Stimulated activated CD4-positive, alpha-beta T cell treated with anti-CD3 and anti-CD28 coated beads, Interleukin-4, amount 100 ng/mL, for 24 hours (primary cell): ENCODE measurements at places on chromosomes 2 and 18.

GRCh38 chr2:206562375-206562774 lies 79.9 kb upstream of the FAM237A start:
- no peak for DNase-seq

DNA sequence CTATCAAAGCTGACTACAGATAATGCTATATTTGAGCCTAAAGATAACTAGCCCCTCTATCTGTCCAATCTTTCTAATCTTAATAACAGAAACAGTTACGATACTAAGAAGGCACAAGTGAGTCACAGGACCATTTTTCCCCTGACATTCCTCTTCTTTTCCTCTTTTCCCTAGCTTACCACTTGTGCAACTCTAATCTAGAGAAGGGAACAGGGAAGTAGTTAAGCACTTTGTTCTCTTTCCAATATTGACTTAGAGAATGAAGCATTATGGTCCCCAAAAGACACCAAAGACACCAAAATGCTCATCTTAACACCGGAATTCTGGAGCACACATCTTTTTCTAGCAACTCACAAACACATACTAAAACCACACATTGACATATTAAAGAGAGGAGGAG lies 1.8 kb downstream of the PDE11A start:
- no peak for DNase-seq

GRCh38 chr2:32485399-32485798 lies 128.6 kb downstream of the BIRC6 start:
- DNase-seq, result no peak

- DNase-seq, result no peak
Observed at GRCh38 chr2:95008306-95008705, 17.2 kb upstream of the MAL start.

DNA sequence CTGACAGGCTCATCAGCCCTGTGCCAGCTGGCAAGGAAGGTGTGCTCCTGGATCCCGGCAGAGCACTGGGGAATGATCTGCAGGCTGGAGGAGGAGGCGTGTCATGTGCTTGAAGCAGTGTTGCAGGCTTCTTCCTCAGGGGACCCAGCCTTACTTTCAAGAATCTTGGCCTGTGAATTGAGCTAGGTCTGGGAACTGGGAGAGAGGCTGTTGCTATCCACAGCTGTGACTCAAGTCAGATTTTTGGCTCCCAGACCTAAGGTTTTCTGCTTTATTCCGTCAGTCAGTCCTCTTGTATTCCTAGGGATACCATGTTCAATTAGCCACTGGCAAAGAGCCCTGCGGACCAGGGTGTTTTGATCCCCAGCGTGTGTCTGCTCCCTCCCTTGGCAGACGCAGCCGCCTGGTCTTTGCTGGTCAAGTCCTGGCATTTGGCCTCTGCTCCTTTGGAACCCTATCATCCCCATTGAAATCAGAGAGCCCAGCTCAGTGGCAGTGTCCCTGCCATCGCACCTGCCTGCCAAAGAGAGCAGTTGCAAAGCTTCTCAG lies 32.4 kb downstream of the ASB1 start:
- no peak for DNase-seq

DNA sequence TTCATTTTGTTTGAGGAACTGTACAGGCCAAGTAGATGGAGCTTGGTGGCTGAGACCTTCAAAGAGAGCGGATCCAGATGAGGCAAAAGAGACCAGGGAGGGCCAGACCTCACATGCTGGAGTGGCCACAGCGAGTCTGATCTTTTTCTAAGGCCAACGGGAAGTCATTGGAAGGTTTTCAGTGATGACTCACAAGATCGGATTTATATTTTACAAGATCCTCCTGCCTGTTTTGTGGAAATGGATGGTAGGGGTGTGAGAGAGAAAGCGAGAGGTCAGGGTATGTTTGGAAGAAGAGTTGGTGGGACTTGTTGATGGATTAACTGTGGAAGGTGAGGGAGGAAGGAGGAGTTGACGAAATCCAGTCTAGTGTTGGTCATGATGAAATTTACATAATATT lies 44.6 kb upstream of the TUBA3D start:
- no peak for DNase-seq

DNA sequence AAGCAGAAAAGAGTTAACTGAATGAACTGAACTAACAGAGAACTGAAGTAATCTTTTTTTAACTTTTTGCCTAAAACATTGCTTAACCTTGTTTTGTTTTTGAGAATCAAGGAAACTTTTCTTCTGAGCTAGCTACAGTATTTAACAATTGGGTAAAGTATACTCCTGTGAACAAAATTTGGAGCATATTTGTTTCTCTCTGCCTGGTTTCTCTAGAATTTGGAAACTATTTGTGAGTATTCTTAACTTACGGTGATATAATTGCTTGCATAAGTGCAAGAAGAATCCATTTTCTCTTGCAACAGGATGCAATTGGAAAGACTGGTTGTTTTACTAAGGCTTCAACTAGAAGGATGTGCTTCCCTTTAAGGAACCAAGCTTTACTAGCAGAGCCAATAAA lies 65.9 kb upstream of the FAM98A start:
- DNase-seq, result no peak

- no peak for DNase-seq
Observed at GRCh38 chr2:161596148-161596547, 28.1 kb upstream of the SLC4A10 start.

DNA sequence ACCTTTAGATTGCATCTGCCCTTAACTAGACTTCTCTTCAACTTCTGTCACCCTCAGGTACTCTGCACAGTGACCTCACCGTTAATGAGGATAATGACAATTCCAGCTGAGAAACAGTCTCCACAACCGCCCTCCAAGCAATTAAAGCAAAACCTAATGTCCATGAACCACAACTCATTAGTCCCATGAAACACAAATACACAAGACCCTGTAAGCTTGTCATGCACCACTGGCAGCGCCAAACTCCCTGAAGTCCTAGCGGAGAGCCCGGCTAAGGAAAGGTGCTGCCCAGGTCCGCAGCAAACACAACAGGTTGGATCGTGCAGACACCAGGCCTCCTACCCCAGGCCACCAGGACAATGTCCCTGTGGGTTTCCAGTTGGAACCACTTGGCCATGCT lies 7.4 kb downstream of the SMAD7 start:
- DNase-seq, result no peak

DNA sequence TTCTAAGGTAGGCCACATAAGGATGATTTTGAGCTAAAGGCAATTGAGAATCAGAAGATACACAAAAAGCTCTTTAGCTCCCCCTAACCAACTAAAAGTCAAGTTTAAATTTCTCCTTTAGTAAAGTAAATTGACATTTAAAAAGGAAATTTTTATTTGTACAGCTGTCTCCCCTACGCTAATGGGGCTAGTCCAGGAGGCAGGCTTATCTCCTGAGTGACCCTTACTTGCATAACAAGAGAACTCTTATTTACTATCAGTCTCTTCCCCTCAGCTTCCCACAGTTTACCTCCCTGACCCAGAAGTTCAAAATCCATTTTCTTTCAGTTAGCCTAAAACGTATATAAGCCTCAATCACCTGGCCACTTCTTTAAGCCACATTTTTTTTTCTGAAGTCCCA lies 1002.8 kb upstream of the NRXN1 start:
- DNase-seq, result no peak

DNA sequence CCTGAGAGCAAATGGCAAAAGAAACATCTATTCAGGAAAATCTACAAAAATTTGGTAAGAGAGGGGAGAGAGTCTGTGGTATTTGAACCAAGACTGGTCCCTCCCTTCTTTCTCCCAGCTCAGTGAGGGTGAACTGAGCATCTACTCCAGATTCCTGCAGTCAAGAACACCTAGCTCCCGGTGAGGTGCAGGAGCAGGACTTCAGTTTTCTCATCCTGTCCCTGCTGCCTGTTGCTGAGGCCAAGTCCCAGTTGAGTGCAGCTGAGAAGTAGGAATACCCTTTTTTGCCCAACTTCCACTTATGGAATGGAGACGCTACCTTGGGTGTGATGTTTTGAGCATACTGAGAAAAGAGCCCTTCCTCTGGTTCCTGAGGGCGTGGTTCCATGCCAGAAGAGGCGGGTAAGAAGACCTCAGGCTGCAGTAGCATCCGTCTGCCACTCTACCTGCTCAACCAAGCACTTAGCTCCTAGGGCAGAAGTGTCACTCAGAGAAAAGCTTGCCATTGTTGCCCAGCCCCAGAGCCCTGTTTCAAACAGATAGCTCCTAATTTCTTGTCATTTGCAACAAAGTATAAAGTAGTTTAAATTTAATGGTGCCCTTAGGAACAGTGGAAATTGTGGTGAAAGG lies 112.9 kb downstream of the SOS1 start:
- DNase-seq, result no peak

GRCh38 chr2:26144953-26145680 lies 27.8 kb upstream of the GAREM2 start:
- DNase-seq, result peak; percentile 71

GRCh38 chr2:130354139-130354428 lies 1.8 kb upstream of the PTPN18 start:
- DNase-seq, result no peak

DNA sequence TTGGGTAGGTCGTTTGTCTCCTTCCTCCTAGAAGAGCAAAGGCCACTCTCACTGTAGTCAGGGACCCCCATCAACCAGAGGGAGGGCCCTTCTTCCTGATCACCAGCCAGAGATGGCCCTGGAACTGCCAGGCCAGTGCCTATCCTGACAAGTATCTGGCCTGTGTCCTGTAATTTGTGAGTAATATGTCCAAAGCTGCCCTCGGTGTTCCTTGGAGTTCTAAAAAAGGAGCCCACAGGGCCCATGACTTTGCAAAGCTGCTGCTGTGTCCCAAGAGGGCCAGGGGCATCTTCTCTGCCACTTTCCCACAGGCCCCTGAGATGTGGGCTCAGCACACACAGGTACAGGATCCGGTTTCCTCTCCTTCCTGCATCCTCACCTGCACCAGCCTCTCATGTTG lies 212.4 kb downstream of the SEPTIN10 start:
- DNase-seq, result no peak

DNA sequence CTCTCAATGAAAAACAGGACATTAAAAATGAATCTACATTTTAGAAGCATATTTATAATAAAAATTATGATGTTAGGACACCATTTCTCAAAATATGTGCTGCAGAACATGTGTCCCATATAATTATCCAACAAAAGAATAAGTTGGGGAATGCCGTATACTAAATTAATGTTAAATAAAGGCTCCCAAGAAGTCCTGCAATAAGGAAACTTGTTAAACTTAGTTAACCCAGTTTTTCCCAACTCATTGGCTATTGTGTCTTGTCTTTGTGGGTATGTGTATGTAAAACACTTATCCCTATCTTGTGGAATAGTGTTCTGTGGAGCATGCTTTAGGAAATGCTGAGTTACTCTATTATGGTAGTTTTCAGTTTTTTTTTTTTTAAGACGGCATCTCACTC lies 25.6 kb upstream of the GTF2A1L start:
- DNase-seq, result no peak

DNA sequence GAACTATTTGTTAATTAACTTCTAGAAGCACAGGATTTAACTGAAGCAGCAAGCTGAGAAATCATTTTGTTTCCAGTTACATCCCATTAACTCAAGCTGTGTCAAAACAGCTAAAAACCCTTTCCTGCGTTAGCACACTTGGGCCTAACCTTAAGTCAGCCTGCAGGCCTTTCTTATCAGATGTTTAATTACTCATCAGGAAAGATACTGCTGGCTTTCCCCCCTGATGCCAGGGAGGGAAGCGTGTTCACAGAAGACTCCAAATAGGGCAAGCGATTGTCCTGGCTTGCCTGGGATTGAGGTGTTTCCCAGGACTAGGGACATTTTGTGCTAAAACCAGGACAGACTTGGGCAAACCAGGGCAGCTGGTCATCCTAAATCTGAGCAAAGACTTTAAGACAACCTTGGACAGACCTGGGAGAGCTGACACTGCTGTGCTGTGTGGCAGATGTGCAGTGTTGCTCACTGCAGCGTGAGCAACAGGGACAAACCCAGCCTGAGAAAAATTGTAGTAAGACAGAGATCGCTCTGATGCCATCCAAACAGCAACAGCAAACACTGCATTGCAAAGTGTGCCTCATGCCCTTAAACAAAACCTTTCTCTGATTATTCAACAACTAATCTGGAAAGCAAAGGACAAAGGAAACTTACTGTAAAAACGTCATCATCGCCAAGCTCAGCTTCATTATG lies 100.9 kb downstream of the SPRED2 start:
- no peak for DNase-seq

- DNase-seq, result no peak
Observed at GRCh38 chr18:532018-532417, 31.5 kb upstream of the COLEC12 start.

GRCh38 chr2:112305132-112305531 lies 29.7 kb downstream of the ZC3H6 start:
- DNase-seq, result no peak

DNA sequence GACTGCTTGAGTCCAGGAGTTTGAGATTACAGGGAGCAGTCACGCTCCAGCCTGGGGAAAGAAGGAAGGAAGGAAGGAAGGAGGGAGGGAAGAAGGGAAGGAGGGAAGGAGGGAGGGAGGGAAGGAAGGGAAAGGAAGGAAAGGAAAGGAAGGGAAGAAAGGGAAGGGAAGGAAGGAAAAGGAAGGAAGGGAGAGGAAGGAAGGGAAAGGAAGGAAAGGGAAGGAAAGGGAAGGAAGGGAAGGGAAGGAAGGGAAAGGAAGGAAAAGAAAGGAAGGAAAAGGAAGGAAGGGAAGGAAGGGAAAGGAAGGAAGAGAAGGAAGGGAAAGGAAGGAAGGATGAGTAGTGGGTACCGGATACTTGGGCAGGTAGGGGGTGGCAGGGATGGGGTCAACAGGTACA lies 32.3 kb downstream of the GPR155 start:
- DNase-seq, result no peak

GRCh38 chr2:45194596-45194995 lies 185.3 kb upstream of the SIX2 start:
- no peak for DNase-seq

GRCh38 chr2:171824086-171824485 lies 70.0 kb downstream of the SLC25A12 start:
- no peak for DNase-seq

DNA sequence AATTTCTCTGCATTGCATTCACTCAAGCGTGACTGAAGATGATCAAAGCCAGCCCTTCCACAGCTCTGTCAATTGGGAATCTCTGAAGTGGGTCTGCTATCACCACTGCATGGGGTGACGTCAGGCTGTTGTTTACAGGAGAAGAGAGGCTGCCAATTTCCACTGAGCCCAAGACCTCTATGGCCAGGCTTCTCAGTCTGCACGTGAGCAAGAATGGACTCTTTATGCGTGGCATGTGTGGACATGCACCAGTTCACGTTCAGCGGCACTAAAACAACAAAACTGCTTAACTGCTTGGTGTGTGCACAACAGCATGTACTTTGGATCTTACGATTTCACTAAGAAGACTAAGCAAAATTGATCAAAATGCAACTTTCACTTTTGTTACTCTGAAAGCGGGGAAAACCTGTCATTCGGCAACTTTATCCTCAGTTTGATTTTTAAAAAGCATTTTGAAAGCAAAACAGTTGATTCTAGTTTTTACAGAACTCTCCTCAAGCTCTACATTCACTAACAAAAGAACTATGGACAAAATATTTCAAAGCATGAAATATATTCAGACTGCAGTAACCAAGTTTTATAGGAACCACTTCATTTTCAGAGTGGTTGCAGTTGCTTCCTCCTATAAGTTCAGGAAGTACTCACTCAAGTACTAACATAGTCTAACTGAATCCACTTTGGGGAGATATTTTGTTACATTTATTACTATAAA lies 77.0 kb upstream of the SERTAD2 start:
- peak; percentile 28 for DNase-seq
